ENCODE measurements at places on chromosomes 16 and 17.

GRCh38 chr17:80803451-80804428 lies 187.9 kb upstream of the CHMP6 start:
- DNase-seq = no peak

GRCh38 chr16:3983081-3983520 lies 102.6 kb upstream of the CREBBP start:
- peak; percentile 81 for DNase-seq

DNA sequence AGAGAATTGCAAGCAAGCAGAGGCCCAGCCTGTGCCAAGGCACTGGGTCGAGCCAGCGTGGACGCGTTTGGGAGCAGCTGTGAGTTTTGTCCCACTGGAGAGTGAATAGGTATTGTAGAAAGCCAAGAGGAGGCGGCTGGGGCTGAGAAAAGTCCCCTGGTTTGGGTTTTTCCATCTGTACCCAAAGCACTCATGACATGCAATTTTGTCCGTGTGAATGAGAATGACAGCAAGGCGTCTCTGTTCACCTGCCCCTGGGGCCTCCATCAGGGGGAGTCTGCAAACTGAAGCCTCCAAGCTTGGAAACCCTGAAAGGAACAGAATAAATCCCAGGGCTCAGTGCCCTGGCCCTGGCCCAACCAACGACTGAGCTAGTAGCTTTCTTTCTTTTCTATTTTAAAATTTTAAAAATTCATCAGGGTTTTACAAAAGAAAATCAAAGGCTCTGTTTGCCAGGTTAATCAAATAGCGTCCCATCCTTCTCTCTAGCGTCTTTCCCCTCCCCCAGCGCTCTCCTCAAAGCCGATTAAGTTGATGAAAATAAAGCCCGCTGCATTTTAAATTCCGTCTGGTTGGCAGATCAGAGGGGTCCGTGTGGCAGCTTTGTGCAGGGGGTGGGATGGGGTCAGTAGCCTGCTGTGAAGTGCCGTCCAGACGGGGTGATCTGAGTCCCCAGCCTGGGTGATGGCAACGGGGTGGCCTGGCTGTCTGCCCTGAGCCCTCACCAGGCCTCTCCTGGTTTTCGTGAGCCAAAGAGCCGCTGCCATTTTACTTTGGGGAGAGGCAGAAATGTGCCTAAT lies 171.0 kb downstream of the KATNIP start:
- DNase-seq = peak; percentile 46

GRCh38 chr17:21125862-21126261 lies 902 bp upstream of the DHRS7B start:
- DNase-seq = no peak

DNA sequence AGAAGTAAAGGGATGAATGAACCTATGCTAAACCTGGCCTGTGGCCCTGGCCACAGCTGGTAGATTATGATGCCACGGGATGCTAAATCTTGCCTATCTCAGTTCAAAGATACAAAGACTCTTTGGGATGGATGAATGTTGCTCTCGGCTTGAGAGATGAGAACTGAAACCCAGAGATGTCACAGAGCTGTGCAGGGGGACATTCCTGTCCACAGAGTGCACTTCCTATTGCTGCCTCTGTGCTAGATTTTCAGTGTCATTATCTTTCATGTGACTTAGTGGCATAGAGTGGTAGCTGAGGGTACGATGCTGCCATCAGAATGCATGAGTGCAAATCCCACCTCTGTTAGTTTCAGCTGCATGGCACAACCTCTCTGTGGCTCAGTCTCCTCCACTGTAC lies 2.3 kb upstream of the MT1M start:
- no peak for DNase-seq
